ENCODE measurements at places on chromosomes 4 and X.

- DNase-seq = no peak
Observed at GRCh38 chrX:95291561-95291960, 1393.1 kb upstream of the DIAPH2 start.

GRCh38 chr4:150664935-150665334, 83.0 kb downstream of the MAB21L2 start:
- DNase-seq = no peak

DNA sequence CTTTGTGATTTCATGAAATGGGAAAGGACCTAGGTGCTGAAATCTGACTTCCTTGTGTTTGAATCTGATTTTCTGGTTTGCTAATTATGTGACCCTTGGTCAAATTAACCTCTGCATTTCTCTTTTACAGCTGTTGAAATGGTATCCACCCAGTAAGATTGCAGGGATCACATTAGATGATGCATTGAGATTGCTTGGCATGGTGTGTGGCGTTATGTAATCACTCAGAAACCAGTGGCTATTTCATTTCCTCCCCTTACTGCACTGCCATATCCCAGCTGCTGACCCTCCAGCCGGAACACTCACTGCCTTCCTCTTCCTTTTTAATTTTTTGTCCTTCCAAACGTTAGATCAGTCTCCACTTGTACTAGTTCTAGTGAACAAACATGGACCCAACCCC, 79.0 kb downstream of the KLHL8 start:
- no peak for DNase-seq

DNA sequence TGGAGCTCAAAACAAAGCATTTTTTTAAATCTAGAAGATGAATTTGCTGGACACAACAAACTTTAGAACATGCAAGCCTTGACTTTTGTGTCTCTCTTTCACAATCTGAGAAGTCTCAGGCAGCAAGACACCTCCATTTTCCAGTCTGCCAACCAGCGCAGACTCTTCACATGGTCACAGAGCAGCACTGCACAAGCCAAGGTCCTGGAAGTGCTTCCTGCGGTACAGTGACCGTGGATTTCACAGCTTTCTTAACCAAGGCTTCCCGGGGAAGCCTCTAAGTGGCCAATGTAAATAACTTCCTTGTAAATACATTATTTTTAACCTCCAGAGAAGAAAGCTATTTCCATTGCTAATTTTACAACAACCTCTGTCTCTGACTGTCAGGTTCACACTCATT, 31.2 kb downstream of the ZNF827 start:
- DNase-seq = no peak

DNA sequence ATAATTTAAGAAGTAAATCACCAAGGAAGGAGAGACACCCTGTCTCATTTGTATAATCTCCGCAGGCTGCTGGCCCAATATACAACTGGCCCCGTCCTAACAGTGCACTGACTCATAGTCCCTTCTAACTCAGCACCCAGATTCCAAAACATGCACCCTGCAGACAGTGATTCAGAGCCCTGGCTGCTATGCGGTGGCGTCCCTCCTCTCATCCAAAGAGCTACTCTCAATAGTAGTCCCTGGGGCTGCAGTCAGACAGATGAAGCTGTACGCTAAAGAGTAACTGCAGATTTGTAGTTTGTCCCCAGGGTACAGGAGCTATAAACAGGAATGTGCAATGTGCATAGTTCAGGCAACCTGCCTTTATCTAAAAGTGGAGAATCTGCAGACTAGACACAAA, 23.0 kb downstream of the GABRA3 start:
- DNase-seq = no peak

GRCh38 chr4:42778349-42778748, 114.2 kb upstream of the GRXCR1 start:
- DNase-seq = no peak

Data from stimulated activated CD8-positive, alpha-beta memory T cell treated with anti-CD3 and anti-CD28 coated beads, Interleukin-4, amount 100 ng/mL, for 24 hours (primary cell).